KBM-7 (cell line): ENCODE measurements at places on chromosomes 12 and 14.
A peak's percentile ranks its signal among the peaks of the same experiment; 100 is the strongest.

DNA sequence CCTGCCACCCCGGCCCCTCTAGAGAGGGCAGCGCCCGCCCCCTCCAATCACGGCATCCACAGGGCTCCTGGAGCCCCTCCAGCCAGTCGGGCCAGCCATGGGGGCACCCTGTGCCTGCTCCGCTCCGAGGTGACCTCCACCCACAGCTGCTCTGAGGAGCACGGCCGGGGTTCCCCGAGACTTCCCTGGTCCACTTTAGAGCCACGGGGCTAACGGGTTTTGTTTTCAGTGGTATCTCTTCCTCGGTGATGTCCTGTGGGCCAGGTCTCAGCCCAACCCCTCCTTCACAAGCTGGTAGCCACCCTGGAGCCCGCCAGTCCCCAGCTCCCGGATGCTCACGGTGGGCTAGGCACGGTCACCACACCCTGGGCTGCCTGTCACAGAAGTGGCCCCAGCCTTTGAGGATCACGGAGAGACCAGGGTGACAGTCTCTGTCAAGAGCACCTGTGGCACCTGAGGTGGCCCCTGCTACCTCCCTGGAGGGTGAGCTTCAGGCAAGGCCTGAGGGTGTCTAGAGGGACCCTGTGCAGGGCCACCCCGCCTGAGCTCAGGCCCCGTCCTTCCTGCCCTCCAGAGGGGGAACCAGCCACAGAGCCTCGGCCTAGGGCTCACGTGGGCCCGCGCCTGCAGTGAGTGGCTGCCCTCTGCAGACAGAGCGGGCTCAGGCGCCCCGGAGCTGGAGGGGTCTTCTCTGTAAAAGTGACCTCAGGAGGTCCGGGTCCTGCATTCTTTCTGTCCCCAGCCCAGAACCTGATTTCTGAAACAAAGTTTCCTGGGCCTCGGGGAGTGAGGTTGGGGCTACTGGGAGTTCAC, 146.0 kb upstream of the C14orf180 start:
- no peak for DNase-seq

GRCh38 chr12:111226680-111227079, 142.2 kb downstream of the PHETA1 start:
- DNase-seq = no peak

DNA sequence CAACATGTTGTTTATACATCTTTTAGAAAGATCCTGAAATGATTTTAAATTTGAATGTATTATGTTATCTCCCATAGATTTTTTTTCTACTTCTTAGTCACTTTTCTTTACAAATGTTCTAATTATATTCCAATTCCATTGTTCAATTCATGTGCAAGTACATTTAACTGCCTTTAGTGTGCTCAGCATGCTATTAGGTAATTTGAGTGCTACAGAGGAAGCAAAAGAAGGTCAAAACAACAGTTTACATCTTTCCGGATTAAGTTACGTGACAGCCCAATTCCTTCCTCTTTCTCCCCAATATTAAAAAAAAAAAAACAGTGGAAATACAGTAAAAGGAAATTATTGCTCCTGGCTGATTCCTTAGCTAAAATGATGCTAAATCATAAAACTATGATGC, 98.3 kb downstream of the RTN1 start:
- DNase-seq = no peak

DNA sequence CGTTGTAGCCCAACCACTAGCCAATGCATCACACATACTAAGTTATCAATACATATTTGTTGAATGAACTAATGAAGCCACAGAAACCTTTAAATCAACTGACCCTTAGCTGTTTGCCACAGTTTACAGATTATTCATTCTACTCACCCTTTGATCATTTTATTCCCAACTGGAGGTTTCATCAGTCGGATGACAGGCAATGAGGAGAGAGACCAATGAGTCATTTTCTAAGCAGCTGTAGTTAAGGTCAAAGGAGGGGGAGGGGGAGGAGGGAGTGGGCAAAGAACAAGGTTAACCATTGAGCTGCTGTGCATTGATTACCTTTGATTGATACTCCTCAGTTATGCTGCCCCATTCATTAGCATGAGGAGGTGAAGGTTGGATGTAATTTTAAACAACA, 469.5 kb downstream of the VRK1 start:
- no peak for DNase-seq

GRCh38 chr14:58332561-58332960, 34.2 kb downstream of the ARID4A start:
- no peak for DNase-seq

- DNase-seq = no peak
These were observed 15.9 kb downstream of the PHETA1 start for GRCh38 chr12:111353026-111353425.

DNA sequence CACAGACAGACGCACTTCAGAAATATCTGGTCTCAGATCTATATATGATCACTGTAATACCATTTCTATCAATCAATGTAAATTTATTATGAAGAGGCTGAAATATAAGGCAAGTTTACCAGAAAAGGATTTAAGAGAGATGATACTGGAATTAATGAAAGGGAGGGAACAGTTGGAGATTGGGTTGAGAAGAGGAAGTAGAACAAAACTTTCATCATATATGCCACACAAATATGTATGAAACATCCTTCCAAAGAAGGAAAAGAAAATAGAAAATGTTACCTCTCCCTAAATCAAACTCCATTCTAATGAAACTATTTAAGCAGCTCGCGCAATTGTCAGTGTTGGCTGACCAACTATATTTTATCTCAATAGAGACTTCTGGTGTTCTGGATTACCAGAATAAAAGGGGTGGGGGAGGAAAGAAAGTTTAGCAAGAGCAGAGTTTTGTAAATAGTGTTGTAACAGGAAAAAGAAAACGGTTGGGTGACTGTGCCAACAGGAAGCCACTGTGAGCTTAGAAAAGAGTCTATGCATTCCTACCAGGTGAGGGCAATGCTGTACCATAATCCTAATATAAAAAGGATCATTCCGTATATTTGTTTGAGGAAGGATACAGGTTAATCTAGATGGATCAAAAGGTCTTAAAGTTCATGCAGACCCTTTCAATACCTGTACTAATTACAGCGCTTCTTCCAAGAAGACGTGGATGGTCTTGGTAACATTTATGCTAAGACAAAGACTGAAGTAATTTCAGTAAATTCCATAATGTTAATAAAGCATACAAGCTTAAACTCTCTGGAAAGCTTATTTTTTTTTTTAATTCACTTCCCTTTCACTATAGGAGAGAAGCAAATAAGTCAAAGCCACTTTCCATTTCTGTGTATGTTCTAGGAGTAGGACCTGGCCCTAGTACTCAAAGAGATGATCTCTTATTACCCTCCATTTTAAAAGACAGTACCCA, 14.5 kb upstream of the LLPH start:
- DNase-seq = peak; percentile 86

GRCh38 chr14:95944462-95944861, 67.8 kb downstream of the TUNAR start:
- no peak for DNase-seq

DNA sequence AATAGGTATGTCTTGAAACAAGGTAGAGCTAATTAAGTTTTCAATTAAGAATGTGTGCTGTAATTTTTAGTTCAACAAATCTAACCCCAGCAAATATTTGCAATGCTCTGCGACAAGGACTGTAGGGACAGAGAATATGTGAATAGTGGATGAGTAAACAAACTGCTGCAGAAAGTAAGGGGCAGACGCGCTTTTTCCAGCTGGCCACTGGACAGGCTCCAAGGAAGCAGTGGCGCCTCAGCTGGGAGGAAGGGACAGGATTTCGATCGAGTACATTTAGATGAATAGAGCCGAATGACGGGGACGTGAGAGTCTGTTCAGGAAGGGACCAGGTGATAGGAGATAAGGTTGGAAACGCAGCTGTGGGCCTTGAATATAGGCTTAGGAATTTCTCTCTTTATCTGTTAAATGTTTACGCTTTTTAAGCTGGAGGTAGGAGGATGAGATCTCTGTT, 69.3 kb downstream of the ELK3 start:
- DNase-seq = no peak

DNA sequence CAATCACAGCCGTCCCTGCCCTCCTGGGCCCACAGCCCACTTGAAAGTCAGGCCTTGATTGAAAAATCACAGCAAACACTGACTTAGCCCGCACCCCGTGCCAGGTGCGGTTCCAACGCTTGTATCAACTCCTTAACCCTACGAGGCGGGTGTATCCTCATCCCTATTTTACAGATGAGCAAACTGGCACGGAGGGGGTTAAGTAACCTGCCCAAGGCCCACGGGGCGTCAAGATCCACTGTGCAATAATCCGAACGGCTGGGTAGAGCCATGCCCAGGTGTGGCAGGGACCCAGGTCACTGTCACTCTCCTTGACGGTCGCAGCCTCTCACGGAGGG, 583 bp downstream of the DNAH10 start:
- DNase-seq = no peak

DNA sequence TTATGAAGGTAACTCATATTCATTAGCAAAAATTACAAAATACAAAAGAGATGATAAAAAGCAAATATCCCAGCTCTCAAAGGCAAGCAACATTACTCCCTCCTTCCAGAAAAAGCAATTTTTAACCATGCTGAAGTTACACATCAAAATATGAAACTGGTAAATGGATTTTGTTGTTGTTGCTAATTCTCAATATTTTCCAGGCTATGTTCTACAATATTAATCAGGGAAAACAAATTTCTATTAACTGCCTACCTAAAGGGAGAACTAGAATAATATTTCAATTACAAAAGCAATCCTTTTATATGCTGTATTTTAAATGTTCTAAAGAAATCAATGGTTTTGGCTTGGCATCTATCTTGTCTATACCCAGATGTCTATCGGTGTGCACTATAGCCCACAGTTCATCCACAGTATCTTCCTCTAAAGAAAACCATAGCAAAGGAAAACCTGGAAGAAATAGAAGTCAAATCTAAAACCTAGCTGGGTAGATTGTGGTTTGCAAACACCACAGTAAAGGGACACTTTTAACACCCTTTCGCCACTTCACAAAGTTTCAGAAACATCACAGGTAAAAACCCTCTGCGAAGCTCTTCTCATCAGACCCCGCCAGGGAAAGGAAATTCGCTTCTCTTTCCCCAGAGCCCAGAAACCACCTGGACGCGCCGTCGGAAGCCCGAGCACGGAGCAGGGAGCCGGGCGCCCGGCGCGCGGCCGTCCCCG, 32.0 kb downstream of the TC2N start:
- DNase-seq = no peak

- DNase-seq = peak; percentile 43
These were observed 27.5 kb downstream of the TESPA1 start for GRCh38 chr12:54956818-54957641.

- no peak for DNase-seq
These were observed 545.1 kb downstream of the AACS start for GRCh38 chr12:125610292-125610691.

- no peak for DNase-seq
These were observed 22.6 kb downstream of the INSM2 start for GRCh38 chr14:35556548-35556947.

- DNase-seq = no peak
These were observed 96.1 kb upstream of the IFNG-AS1 start for GRCh38 chr12:67893022-67893580.

DNA sequence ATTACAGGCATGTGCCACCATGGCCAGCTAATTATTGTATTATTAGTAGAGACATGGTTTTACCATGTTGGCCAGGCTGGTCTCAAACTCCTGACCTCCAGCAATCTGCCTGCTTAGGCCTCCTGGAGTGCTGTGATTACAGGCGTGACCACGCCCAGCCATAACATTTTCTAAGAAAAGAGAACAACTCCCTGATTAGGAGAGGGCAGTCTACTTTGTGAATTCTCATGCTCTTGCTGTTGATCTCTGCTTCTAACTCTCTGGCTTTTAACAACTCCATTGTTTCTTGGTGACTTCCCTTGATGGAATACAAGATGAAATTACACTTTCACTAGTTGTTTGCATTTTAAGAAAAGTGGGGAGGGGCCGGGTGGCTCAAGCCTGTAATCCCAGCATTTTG, 33.6 kb downstream of the SSH1 start:
- DNase-seq = no peak

DNA sequence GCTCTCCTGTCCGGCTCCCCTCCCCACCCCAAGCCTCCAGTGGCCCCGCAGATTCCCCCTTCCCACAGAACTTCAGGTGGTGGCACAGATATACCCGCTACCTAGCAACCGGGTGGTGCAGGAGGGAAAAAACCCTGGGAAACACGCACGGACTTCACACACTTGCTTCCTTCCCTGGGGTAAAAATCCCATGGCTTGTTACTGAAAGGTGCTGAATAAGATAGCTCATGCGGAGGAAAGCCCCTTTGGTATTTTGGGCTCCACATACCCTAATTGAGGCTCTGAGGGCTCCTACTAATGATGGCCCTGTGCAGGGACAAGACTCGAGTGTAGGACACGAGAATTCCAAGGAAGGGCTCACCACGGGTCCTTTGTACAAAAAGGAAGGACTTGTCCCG, 869 bp upstream of the RIMBP2 start:
- DNase-seq = no peak

GRCh38 chr14:67240168-67240932, 885 bp upstream of the PALS1 start:
- no peak for DNase-seq

DNA sequence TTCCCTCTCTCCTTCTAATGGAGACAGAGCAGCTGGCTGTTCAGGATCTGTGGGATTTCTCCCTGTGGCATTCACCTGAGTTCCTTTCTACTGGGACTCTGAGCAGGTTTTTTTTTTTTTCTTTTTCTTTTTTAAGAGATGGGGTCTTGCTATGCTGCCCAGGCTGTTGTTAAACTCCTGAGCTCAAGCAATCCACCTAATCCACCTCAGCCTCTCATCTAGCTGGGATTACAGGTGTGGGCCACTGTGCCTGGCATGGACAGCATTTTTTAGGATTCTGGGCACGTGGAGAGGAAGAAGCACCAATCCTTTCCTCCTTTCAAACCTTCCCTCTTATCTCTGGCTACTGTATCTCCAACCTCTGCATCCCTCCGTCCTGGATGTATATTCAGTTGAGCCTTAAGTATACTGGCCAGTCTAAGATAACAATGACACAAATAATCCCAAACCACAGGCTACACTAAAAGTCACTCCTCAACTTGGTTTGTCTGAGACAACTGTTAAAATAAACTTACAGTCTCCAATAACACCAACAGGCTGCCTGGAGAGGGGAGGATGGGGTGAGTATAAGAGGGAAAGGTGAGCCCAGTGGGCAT, 16.4 kb upstream of the CELA1 start:
- no peak for DNase-seq

- no peak for DNase-seq
These were observed 149.0 kb downstream of the KITLG start for GRCh38 chr12:88431246-88431645.

DNA sequence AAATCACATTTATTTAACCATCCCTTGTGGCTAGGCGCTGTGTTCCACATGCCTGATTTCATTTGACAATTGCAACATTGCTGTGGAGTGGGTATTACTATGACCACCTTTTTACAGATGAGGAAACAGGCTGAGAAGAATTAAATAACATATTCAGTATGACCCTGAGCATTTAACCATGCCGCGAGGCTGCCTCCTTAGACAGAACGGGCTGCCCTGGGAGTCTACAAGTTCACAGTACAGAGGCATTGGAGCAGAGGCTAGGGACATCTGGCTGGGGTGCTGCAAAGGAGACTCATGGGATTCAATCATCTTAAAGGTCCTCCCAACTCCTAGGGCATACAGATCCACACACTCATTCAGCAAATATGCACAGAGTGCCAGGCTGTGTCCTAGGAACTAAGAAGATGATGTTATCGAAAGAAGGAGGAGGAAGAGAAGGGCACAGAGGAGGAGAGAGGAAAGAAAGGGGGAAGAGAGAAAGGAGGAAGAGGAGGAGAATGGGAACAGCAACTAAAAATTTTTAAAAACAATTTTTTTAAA, 164.7 kb upstream of the CCND2 start:
- no peak for DNase-seq

GRCh38 chr12:49880756-49881414, 22.8 kb downstream of the FAIM2 start:
- DNase-seq = no peak

- no peak for DNase-seq
These were observed 240.3 kb upstream of the PELI2 start for GRCh38 chr14:55877942-55878341.
